ENCODE measurements at places on chromosomes 4 and X.

DNA sequence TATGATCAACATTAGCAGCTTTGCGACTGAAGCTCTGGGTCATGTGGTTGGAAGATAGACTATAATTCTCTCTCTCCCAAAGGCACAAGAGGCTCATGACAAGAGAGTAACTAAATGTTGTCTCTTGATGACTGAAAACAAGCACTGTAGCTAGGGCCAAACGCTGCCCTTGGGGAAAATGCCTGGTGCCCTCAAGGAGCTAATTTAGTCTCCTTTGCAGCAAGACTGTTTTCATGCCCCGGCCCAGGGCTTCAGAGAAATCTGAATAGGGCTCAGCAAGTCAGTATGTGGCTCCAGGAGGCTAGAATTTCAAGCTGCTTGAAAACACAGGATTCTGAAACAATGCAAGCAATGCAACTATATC is 411.9 kb downstream of the GPAT3 start:
- no peaks in the 10 kb centered on the region for H3K36me3 ChIP-seq
- H3K27me3 ChIP-seq: no peaks in the 10 kb centered on the region
- no peak for DNase-seq

GRCh38 chr4:5192271-5192670 is 141.0 kb downstream of the STK32B start:
- no peaks in the 10 kb centered on the region for H3K27me3 ChIP-seq
- no peaks in the 10 kb centered on the region for H3K4me1 ChIP-seq
- H3K36me3 ChIP-seq: no peaks in the 10 kb centered on the region
- H3K27ac ChIP-seq: no peak overlapping the region
- H3K4me3 ChIP-seq: no peak overlapping the region
- DNase-seq: no peak

GRCh38 chr4:33948921-33949320 is 2295.4 kb downstream of the ARAP2 start:
- H3K4me3 ChIP-seq: no peak overlapping the region
- H3K27ac ChIP-seq: no peak overlapping the region
- H3K36me3 ChIP-seq: no peaks in the 10 kb centered on the region
- H3K27me3 ChIP-seq: no peaks in the 10 kb centered on the region

- DNase-seq: no peak
- H3K4me3 ChIP-seq: no peak overlapping the region
- no peaks in the 10 kb centered on the region for H3K27me3 ChIP-seq
Observed at GRCh38 chr4:15132739-15133138, 130.5 kb downstream of the CPEB2 start.

DNA sequence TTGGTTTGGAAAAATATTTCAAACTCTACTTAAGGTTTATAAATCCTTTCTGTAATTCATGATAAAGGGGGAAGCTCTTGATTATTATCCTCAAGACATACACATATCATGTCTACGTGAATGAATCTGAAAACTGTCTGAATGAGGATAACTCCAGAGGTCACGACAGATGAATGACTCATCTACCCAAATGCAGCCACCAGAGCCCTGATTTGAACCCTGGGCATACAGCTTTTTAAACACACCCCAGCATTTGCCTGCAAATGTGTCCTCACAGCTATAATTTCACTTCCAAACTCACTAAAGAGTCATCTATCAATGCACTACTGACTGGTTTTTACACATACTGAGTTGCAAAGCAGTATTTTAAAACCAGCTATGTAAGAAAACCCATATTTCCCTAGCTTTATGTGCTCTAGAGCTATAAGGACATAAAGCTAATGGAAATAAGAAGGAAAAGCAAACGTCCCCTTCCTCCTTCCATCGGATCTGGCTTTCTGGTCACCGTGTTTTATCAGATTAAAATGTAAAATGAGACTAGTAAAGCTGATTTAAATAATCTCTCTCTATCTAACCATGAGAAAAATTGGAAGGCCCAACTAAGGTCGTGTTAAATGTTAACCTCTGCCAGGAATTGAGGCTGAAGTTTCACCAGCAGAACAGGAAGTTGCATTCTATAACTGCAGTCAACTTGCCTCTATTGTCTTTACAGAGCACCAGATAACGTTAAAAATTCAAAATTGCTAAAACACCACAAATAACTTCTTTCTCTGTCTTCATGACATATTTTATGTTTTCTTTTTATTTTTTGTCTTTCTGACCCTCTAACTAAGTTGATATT is 63.1 kb upstream of the SPP1 start:
- no peaks in the 10 kb centered on the region for H3K27me3 ChIP-seq
- no peak overlapping the region for H3K4me3 ChIP-seq
- H3K36me3 ChIP-seq: no peaks in the 10 kb centered on the region

DNA sequence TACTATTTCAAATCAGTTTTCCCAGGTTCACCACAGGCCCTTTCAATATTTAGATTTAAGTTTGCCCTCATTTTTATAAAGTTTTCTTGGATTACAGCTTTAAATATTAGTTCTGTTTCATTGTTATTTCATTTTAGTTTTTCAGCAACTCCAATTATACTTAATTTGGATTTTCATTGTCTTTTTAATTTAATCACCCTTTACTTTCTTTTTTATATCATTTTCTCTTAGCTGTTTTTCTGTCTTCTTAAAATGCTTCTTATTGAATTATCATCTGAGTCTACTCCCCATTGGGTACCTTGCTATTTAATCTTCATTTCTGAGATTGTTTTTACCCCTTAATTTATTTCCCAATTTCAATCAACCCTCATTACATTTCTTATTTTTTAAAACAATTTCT is 160.4 kb downstream of the PAPSS1 start:
- H3K27ac ChIP-seq: no peak overlapping the region
- peaks cover 7% of the 10 kb centered on the region for H3K4me1 ChIP-seq
- DNase-seq: no peak

DNA sequence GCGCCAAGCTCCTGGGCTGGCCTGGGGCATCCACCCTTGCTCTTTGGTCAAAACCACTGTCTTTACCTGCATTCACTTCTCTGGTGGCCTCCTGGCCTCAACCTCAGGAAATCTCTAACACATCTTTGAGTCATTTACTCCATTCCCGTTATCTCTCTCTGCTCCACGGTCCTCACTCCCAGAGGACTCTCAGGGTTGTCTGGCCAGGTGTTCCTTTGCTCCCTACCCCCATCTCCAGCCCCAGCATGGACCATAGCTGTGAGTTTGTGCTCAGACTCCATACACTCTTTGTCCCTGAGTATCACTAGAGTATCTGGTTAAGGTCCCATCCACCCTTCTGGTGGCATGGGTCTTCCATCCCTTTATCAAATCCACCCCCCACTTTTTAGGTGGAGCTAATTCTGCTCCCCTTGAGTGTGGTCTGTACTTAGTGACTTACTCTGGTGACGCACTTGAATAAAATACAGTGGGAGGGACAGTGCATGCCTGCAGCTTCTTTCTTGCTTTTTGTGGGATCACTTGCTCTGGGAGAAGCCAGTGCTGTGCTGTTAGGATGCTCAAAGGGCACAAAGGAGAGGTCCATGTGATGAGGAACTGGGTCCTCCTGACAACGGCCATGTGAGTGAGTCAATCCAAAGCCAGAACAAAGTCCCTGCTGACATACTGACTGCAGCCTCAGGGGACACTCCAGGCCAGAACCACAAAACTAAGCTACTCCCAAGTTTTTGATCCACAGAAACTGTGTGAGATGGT is 44.3 kb downstream of the IGFBP7 start:
- H3K36me3 ChIP-seq: no peaks in the 10 kb centered on the region
- no peak overlapping the region for H3K27ac ChIP-seq
- DNase-seq: no peak
- H3K4me3 ChIP-seq: no peak overlapping the region

DNA sequence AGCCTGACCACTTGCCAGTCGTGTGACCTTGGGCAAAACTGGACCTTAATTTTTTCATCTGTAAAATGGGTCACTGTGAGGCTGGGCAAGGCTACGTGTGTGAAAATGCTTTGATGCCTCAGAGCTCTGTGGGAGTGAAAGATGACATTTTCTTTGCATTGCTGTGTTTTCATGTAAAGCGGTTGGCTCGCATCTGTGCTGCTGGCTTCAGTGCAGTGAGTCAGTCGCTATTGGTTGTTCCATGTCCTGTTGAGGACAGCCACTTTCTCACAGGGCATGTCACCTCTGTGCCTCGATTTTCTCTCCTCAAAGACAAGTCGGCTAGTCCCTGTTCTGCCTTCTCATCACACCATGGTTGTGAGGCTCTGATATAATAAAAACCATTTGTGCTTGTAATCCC is 4.4 kb downstream of the MTMR1 start:
- H3K27me3 ChIP-seq: no peaks in the 10 kb centered on the region
- no peaks in the 10 kb centered on the region for H3K4me1 ChIP-seq
- DNase-seq: no peak
- H3K36me3 ChIP-seq: no peaks in the 10 kb centered on the region
- no peak overlapping the region for H3K27ac ChIP-seq
- no peak overlapping the region for H3K4me3 ChIP-seq

DNA sequence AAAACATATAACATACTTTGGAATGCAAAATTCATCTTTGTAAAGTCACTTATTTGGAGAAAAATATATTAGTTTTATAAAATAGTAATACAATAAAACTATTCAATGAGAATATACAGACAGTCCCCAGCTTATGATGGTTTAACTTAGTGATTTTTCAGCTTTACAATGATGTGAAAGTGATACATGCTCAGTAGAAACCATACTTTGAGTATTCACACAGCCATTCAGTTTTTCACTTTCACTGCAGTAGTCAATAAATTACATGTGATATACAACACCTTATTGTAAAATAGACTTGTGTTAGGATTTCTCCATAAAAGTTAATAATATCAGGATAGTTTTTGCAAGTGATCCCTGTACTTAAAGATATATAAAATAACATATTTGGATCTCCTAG is 436.0 kb downstream of the CENPC start:
- no peak overlapping the region for H3K27ac ChIP-seq
- H3K4me3 ChIP-seq: no peak overlapping the region
- no peaks in the 10 kb centered on the region for H3K36me3 ChIP-seq
- DNase-seq: no peak
- no peaks in the 10 kb centered on the region for H3K27me3 ChIP-seq

DNA sequence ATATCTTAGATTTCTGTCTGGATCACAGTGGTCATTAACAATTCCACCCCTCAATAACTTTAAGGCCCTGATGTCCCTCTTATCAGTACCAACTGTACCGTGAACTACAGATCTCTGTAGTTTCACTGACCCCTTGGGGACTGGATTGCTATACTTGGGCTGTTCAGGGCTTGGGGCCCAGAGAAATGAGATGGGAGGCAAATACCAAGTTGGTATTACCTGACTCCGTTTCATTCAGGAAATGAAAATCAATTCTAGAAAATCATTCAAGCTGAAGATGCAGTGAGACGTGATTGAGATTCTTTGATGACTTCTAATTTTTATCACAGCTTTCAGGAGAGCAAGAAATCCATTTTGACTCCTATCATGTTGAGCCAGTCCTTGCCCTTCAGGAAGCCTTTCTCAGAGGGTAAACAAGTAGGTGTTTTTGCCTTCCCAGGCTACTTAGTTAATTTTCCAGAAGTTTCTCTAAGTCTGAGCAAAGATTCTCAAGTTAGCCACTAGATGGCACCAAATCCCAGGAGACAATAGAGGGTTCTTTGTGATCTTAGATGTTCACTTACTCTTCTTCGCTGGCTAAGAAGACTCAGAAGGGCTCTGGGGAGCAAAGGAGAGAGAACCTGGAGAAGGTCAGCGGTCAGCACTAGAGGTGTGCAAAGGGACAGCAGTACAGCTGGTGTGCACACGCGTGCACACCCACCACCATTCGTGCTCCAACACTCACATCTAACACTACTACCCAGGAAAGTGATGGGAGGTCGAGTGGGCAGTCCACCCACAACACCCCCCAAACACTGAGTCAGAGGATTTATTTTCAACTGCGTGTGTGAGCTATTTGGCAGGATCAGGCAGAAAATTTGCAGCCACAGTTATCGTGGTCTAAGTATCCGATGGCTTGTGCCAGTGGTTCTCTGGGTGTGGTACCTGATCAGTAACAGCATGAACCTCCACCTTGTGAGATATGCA is 7.4 kb downstream of the HNRNPH2 start:
- DNase-seq: no peak
- H3K4me3 ChIP-seq: no peak overlapping the region
- H3K36me3 ChIP-seq: peaks cover 16% of the 10 kb centered on the region
- no peaks in the 10 kb centered on the region for H3K27me3 ChIP-seq
- H3K27ac ChIP-seq: no peak overlapping the region

DNA sequence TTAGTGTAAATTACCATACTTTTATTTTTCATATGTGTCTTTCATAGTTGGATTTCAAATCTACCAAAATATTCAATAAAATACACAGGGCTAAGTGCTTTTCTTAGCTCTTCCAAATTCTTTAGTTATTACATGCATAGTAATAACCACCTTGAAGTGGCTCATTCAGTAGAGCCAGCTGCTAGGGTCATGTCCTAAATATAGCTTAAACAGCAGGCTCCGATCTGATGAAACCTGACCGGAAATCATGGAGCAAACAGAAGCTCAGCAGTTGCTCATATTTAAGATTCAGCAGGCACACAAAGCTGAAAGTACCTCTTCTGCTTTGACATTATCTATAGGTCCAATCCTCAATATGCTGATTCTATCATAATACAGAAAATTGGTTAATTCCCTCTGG is 1470.4 kb downstream of the ADGRL3 start:
- H3K27ac ChIP-seq: no peak overlapping the region
- no peaks in the 10 kb centered on the region for H3K36me3 ChIP-seq
- no peak for DNase-seq
- no peaks in the 10 kb centered on the region for H3K4me1 ChIP-seq
- no peak overlapping the region for H3K4me3 ChIP-seq

DNA sequence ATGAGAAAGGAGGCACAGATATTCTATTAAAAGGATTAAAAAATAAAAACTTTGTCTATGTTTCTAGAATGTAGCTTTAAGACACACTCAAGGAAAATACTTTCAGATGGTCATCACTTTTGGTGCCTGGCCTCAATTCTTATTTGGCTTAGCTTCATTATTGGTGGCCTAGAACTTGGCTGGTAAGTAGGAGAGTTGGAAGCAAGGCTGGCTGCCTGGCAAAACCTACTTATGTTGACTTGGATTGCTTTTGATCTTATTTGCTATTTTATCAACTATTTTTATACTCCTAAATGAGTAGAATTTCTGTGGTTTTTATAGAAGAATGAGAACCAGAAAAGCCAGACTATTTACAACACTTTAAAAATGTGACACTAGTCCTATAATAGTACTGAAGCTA is 35.3 kb upstream of the JADE3 start:
- no peaks in the 10 kb centered on the region for H3K4me1 ChIP-seq
- no peaks in the 10 kb centered on the region for H3K27me3 ChIP-seq
- no peak overlapping the region for H3K27ac ChIP-seq
- DNase-seq: no peak
- no peaks in the 10 kb centered on the region for H3K36me3 ChIP-seq

Data from H1 (cell line).